Activated CD8-positive, alpha-beta memory T cell treated with anti-CD3 and anti-CD28 coated beads for 1 hour (primary cell): ENCODE measurements at places on chromosomes 7 and 10.

DNA sequence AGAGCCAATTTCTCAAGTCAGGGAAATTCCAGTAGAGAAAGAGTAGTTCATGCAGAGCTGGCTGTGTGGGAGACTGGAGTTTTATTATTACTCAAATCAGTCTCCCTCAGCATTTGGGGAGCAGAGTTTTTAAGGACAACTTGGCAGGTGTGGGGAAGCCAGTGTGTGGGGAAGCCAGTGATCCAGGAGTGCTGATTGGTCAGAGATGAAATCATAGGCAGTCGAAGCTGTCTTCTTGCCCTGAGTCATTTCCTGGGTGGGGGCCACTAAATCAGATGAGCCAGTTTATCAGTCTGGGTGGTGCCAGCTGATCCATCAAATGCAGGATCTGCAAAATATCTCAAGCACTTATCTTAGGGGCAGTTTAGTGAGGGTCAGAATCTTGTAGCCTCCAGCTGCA is 194.6 kb upstream of the NRG3 start:
- DNase-seq = no peak

DNA sequence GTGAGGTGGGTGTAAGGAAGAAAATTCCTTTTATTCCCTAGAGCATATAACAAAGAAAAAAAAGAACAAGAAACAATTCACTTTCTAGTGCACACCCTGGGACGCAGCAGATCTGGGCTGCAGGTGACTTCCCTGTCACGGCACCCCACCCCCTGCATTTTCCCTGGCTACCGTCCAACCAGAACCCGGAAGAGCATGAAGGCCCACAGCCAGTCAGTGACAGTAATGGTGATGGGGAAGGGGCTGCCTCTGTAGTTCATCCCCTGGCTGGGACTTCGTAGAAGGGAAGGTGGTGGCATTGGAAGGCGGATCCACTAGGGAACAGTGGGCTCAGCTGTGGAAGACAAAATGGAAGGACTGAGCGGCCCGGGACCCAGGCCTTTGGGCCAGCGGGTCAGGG is 236.7 kb downstream of the BUB3 start:
- DNase-seq = no peak

GRCh38 chr7:3151784-3152183 is 108.1 kb upstream of the CARD11 start:
- no peak for DNase-seq

DNA sequence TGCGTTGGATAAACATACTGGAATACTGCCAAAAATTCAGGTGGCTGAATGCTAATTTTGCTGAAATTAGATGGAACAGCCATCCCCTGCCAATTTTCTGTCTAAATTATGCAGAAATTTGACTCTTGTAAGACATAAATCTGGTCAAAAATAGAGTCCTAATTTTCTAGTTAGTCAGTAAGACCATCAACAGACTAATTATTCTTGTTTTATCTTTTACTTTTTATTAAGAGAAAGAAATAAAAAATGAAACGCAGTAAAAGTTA is 110.3 kb upstream of the GATA3 start:
- no peak for DNase-seq

- DNase-seq = no peak
These were observed 73.0 kb upstream of the LRRC4 start for GRCh38 chr7:128104108-128104742.

DNA sequence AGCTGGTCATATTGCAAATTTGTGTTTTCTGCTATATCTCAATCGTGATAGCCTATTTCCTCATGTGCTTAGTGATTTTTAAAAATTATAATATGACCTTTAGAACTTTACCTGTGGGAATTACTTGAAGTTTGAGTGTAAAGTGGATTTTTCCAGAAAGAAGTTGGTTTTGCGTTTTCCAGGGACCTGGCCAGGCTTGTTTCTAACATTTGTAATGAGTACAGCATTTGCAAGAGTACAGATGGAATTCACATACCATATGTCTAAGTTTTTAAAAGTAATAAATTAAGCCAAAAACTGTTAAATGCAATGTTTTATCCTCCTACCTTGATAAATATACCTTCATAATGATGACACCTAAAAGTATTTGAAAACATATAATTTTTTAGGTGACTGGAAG is 443.2 kb downstream of the REEP3 start:
- DNase-seq = no peak

DNA sequence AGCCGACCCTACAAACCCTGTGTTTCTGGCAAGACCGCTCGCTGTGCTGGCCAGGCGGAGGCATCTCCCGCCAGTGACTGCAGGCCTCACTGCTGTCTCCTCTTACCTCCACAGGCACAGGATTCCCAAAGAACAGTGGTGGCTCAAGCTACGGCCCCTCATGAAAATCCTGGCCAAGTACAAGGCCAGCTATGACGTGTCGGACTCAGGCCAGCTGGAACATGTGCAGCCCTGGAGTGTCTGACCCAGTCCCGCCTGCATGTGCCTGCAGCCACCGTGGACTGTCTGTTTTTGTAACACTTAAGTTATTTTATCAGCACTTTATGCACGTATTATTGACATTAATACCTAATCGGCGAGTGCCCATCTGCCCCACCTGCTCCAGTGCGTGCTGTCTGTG is 36.2 kb downstream of the PITRM1 start:
- DNase-seq = no peak

DNA sequence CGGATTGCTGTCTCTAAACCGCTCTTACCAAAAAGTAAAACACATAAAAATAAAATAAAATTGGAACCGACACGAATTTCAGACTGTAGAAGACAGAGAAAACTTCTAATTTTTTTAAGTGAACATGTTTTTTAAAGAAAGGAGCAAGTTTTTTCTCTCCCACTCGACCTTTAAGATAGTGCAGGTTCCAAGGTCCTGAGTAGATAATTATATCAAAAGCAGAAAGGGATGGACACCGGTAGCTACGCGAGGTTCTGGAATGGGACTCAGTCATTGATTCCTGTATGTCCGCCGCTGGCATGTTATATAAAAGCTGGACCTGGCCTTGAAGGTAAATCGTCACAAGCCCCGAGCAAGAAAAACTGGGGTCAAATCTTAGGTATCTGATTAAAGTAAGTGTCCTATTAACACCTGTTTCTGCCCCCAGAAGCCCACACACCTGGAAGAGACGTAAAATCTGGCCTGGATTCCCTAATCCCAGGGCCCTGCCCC is 462 bp upstream of the CISD1 start:
- DNase-seq = no peak

GRCh38 chr7:122092964-122093797 is 50.9 kb downstream of the AASS start:
- no peak for DNase-seq

DNA sequence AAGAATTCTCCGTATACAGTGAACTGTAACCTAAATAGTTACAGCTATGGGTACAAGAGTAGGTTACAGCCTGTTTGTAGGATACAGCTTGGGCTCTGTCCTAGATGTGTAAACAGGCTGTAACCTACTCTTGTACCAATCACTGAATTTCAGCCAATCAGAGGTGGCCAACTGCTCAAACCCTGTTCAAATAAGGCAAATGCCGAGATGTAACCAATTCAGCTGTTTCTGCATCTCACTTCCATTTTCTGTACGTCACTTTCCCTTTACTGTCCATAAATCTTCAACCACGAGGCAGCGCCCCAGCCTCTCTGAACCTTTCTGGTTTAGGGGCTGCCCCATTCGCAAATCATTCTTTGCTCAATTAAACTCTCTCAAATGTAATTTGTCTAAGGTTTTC is 8.3 kb upstream of the MMP21 start:
- DNase-seq = no peak

- no peak for DNase-seq
These were observed 77.8 kb downstream of the TEX36 start for GRCh38 chr10:125605167-125605566.

DNA sequence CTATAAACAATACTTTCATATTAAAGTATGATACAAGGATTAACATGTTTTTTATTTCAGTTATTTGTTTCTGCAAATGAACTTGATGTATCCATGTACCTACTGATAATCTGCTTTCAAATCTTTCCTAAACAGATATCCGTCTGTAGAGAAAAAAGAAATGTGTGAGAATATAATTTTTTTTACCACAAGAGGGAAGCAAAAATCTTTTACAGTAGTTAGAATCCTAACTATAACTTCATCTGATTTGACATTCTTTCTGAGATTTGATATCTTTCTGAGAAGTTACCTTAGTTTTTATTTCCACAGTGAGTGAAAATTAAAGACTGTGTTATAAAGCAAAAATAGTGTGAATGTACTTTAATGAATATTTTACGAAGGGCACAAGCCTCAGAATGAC is 203.9 kb upstream of the PCLO start:
- no peak for DNase-seq

DNA sequence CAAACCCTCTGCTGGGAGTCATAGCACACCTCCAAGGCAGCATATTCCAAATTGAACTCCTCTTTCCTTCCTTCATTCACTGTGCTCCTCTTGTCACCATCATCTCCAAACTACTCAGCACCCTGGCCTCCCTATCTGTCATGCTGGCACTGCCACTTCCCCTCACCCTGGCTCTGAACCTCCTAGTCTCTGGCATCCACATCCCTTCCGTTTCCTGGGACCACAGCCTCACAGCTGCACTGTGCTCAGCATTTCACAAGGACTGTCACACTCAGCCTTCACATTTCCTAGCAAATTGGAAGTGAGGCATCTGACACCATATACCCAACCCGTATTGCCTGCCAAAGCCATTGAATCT is 124.7 kb downstream of the WDR11 start:
- DNase-seq = no peak

DNA sequence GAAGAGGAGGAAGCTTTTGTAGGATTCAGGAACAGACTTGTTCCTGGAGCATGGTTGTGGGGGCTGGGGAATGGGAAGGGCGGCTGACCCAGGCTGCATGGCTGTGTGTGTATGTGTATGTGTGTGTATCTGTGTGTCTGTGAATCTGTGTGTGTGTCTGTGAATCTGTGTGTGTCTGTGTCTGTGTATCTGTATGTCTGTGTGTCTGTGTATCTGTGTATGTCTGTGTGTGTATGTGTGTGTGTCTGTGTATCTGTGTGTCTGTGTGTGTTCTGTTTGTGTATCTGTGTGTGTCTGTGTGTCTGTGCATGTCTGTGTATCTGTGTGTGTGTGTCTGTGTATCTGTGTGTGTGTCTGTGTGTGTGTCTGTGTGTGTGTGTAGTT is 6.6 kb upstream of the STX1A start:
- DNase-seq = no peak

- no peak for DNase-seq
These were observed 337.8 kb downstream of the SORCS1 start for GRCh38 chr10:106826716-106827115.

GRCh38 chr10:119700321-119700954 is 25.4 kb upstream of the INPP5F start:
- no peak for DNase-seq

- no peak for DNase-seq
These were observed 13.8 kb upstream of the CLIP2 start for GRCh38 chr7:74275401-74275881.

DNA sequence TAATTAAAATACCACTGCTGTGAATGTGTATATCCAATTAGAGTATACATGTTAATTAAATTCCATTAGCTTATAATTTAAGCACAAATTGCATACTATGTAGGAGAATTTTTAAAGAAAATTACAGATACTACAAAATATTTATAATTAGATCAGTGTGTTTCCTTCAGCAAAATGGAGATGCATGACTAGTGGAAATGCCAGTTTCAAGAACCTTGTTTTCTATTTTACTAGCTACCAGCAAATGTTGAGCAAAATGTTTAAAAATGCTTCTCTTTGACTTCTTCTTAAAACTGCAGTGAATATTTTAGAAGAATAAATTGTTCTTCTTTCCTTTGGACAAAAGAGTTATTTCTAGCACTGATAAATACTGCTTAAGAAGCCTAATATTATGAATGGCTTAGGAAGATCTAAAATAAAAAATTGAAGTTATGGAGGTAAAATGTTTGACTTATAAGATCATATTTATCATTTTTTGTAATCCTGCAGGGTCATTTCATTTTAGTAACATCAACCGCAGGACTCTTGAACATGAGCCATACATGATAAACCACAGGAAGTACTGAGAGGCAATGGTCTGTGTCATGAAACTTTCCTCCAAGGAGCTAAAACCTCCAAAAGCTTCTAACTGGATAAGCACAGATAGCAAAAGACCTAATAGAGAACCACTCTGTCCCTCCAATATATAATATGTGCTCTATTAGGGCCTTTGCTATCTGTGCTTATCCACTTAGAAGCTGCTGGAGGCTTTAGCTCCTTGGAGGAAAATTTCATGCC is 1066.0 kb upstream of the CELF2 start:
- no peak for DNase-seq

DNA sequence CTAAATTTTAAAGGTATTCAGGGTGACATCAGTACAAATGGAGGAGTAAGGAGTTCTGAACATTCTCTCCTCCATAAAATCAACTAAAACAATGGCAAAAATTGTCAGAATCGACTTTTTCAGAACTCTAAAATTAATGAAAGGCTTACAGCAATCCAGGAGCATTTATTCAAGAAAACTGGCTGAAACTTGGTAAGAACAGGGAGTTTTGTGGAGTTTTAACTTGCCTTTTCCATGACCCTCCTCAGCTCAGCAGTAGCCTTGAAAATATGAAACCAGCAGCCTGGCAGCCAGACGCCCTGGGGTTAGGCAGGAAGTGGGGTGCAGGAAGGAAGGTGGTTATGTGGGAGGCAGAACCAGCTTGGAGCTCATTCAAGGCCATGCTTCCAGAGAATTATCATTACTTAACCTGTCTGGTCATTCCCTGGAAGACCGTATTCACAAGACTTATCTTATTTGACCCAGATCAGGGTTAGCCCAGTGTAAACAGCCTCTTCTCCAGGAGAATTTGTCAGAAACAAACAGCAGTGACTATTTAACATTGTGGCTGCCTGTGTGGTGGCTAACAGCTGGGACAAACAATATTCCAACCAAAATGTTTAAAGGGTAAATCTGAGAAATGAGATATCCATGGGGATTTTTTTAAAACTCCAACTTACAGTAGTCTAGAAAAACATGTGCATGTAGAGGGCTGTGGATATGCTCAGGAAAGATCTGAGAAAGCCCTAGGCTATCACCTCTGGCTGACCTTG is 75.7 kb upstream of the MACROH2A2 start:
- no peak for DNase-seq

GRCh38 chr7:107993891-107994291 is 9.1 kb downstream of the LAMB1 start:
- no peak for DNase-seq

GRCh38 chr10:92408017-92408361 is 117.0 kb downstream of the MARCHF5 start:
- no peak for DNase-seq
